Immature natural killer cell (primary cell): ENCODE measurements at places on chromosomes 1 and 21.

GRCh38 chr21:23478381-23478780 lies 2128.9 kb downstream of the MRPL39 start:
- no peak for DNase-seq

DNA sequence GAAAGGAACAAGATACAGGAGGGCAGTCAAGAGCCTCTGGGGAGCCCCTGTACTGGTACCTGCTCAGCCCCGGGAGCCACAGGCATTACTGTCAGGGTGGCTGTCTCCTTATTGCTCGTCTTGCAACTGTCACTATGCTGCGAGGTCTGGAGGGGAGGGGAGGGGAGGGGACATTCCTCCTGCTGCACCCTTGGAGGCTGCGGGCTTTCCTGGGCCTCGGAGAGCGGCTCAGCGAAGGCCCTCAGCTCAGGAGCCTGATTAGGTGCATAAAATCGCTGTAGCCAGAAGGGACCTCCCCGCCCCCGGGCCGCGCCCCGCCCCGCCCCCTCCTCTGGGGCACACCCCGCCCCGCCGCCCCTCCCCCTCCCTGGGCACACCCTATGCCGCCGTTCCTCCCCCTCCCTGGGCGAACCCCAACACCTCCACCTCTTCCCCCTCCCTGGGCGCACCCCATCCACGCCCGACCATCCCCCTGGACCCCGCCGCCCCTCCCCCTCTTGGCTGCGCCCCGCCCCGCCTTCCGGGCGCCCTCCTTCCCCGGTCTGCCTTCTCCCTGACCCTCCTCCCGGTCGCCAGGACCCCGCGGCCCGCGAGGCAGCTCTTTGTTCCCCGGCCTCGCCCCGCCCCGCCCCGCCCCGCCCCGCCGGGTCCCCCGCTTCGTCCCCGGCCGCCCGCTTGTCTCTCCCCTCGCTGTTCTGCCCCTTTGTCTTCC lies 35.5 kb downstream of the CACHD1 start:
- no peak for DNase-seq

- no peak for DNase-seq
Measured at GRCh38 chr1:203621559-203622262, 4.9 kb upstream of the ATP2B4 start.

DNA sequence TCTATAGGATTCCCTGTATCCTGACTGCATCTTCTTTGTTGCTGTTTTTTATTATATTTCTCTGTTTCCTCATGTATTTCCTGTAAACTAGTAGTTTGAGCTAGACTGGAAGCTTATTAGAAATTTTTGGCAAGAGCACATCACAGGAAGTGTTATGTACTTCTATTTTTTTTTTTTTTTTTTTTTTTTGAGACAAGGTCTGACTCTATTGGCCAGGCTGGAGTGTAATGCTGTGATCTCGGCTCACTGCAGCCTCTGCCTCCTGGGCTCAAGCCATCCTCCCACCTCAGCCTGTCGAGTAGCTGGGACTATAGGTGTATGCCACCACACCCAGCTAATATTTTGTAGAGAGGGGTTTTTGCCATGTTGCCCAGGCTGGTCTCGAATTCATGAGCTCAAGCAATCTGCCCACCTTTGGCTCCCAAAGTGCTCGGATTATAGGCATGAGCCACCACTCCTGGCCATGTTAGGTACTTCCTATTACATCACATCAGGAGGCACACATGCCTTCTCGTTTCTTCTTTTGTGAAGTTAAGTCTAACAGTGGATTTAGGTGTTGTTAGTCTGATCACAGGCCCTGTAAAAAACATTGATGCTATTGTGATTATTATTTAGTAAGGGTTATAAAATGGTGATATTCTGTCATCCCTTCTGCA lies 12.5 kb downstream of the C1orf21 start:
- DNase-seq: peak; percentile 19

- DNase-seq: no peak
Measured at GRCh38 chr21:41678924-41679318, 87.9 kb downstream of the RIPK4 start.

GRCh38 chr1:89641781-89642180 lies 8.9 kb downstream of the LRRC8C start:
- DNase-seq: no peak

DNA sequence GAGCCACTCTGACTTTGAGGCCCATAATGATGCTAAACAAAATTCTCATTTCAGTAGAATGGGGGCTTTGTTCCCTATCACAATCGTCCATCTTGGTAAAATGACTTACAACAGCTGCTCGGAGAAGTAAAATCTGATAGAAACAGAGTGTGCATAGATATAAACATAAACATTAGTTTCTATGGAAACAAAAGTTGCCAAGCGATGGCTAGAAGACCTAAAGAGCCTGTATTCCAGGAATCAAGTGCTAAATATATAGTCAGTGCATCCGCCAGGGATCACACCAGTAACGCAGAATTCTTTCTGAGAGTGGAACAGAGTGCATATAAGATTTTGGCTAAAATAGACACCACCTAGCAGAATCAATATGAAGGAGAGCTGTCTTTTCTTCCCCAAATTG lies 91.2 kb upstream of the KAZN start:
- DNase-seq: no peak

DNA sequence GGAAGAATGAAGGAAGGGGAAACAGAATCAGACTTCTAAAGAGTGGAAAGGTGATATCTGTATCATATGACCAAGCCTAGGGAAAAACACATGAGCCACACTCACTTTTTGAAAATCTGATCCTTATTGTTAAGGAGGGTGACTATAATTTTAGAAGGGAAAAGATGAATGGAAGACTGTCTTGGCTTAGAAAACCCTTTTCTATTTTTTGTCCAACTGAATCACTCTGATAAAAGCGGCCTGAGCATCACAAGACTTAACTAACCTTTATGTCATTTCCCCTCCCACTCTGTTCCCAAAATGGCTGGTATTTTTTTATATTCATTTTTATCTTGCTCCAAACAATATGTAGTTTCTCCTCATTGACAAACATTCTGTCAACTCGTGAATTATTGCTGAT lies 169.8 kb downstream of the C1orf21 start:
- no peak for DNase-seq

GRCh38 chr1:26524181-26524580 lies 5.4 kb upstream of the RPS6KA1 start:
- no peak for DNase-seq

DNA sequence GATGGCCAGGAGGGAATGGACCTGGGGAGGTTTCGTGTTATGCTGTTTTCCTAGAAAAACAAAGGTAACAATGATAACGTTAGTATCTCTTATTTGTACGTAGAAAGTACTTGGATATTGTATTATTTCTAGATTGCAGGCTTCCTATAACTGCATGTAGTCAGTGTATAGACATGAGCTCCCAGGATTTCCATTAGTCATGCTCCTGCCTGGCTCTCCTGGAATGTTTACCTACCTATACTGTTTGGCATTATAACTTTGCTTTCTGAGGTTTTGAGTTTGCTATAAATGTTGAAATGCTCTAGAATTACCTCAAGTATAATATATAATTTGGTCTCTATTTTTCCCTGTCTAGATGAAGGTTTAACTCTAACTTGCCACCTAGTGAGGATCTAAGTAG lies 66.1 kb downstream of the TTC3 start:
- no peak for DNase-seq

- DNase-seq: no peak
Measured at GRCh38 chr1:70714149-70714548, 303.1 kb downstream of the CTH start.

GRCh38 chr21:26224366-26224765 lies 53.8 kb upstream of the APP start:
- no peak for DNase-seq

- no peak for DNase-seq
Measured at GRCh38 chr1:66354311-66355201, 179.4 kb upstream of the SGIP1 start.

- no peak for DNase-seq
Measured at GRCh38 chr1:119254067-119254720, 113.7 kb upstream of the WARS2 start.

GRCh38 chr1:15952317-15953258 lies 23.3 kb downstream of the ZBTB17 start:
- no peak for DNase-seq

GRCh38 chr1:33273961-33274371 lies 17.7 kb downstream of the ZNF362 start:
- no peak for DNase-seq

- peak; percentile 7 for DNase-seq
Measured at GRCh38 chr1:63575340-63575826, 17.8 kb upstream of the PGM1 start.

DNA sequence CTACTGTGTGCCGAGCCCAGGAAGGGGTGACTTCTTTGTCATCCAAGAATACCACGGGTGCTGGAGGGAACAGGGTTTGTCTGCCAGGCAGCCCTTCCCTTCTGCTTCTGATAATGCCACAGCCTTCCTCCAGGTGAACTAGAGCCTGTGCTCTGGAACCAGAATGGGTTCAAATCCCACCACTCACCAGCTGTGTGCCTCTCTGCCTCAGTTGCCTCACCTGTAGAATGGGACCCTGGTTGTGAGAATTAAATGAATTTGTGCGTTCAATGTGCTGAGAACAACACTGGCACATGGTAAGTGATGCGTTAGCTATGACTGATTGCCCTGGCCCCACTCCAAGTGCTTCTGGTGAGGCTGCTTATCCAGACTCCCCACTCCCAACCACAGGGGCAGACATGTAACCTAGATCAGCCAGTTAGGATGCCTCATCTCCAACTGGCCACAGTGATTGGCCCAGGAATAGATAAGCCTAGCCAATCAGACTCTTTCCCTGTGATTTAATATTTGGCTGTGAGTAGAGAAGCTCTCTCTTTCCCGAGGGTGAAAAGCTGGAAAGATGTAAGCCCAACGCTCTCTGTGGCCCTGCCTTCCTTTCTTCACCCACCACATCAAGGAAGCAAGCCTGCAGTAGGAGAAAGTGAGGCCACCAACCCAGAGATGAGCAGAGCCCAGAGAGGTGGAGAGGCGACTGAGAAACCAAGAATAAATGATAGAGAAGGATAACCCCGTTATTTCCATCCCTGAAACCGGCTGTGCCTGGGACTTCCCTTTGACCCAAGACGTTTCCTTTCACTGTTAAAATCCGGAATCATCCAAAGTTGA lies 20.8 kb upstream of the LAPTM5 start:
- no peak for DNase-seq

GRCh38 chr1:8382608-8383505 lies 64.9 kb downstream of the SLC45A1 start:
- DNase-seq: no peak

DNA sequence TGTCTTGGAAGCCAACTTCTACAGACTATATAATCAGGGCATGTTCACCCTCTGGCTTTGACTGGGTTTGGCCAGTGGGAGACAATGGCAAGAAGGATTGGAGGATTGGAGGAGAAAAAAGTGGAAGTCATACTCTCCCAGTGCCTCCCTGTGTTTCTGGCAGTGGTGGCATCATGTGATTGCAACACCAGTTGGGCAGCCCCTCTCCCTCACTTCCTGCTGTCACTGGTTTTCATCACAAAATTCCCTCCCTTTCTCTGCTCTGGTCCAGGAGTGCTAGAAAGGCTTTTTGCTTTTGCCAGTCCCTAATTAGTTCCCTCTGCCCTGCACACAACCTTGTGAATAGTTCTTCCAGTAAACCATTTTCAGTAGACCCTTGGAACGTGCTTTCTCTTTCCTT lies 3.7 kb upstream of the QSOX1 start:
- DNase-seq: no peak

GRCh38 chr1:94079080-94079940 lies 41.6 kb downstream of the ABCA4 start:
- no peak for DNase-seq

- DNase-seq: no peak
Measured at GRCh38 chr1:157147906-157148700, 9.9 kb upstream of the ETV3 start.

GRCh38 chr21:36126208-36126565 lies 8.7 kb upstream of the CBR3 start:
- DNase-seq: no peak

DNA sequence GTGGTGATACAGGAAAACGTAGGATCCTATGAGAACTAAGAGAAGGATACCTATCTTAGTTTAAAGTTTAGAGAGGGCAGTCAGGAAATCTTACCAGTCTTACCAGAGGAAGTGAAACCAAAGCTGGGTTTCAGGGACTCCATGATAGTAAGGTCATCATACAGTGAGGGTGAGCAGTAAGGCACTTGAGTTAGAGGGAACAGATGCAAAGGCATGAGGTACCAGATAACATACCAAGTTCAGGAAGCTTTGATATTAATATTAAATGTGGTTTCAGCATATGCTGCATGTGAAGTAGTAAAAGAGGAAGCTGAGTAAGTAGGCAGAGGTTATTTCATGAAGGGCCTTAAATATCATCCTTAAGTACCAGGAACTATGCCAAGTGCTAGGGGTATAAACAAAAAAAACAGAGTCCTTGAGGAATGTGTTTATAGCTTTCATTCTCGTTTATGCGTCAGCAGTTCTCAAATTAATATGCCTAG lies 16.9 kb downstream of the ATG4C start:
- DNase-seq: no peak

GRCh38 chr1:157948312-157949073 lies 45.0 kb upstream of the KIRREL1 start:
- no peak for DNase-seq

DNA sequence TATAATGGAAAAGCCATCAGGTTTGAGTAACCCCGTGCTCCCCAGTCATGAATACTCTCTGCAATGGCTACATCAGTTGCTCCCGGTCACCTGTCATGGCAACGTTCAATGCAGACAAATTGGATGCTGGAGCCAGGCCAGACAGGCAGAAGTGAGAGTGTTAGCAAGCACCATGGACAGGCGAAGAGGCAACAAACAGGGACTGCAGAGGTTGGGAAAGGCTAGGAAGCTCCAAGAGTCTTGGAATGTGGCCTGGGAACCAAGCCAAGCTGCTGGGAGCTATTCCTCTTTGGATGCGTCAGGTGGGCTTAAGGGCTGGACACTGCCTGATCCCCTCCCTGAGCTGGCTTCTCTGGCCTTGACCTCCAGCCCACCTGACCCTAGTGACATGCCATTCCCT lies 102.9 kb downstream of the ACTL8 start:
- no peak for DNase-seq

DNA sequence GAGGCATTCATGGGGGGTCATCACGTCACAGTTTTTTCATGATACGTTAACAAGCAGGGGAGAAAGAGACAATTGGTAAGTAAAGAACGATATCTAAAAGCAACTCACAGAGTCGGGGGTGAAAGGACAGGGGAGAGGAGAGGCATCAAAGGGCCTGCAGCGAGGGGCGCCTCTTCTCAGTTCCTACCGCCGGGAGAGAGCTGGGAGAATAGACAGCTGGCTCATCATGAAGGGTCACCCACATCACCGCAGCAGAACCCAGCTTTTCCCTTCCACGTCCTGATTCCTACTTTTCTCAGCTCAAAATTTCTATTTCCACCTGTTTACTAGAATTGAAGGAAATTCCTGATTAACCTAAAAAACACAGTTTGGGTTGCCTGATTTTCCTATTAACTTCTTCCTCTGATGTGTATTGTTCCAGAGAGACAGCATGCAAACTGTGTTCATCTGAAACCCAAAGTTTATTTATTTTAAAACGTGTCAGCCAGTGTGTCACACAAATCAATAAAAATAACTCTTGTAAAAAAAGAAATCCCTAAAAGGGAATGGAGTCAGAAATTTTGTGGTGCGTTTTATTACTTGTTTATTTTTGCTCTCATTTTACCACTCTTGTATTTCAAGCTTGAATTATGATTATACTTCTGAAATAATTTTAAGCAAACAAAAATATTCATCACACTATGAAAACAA lies 75.4 kb downstream of the SLC25A24 start:
- no peak for DNase-seq

GRCh38 chr21:29343519-29343918 lies 44.8 kb downstream of the BACH1 start:
- no peak for DNase-seq
